ENCODE measurements at places on chromosomes 4 and X. TPM values are rescaled to one million over a fixed set of nuclear protein-coding genes. Genes with fewer than 3 reads are reported as not detected.

Gene GPRASP1
- 7.3 TPM for total RNA-seq

Gene KCTD8
- total RNA-seq, result 0.77 TPM

Gene BMX
- 0.56 TPM for total RNA-seq

Gene ZFYVE28
- total RNA-seq, result 8.8 TPM

Gene MID2
- 7.7 TPM for total RNA-seq

Gene STK32B
- 2.1 TPM for total RNA-seq

Gene CLIC2
- 0.85 TPM for total RNA-seq

Gene PHEX
- under 0.01 TPM for total RNA-seq

Gene PRDX4
- 309 TPM for total RNA-seq

Gene PPBP
- not detected for total RNA-seq

All from regular cardiac myocyte (primary cell).